ENCODE measurements at places on chromosomes 1 and 21. TPM values are rescaled to one million over a fixed set of nuclear protein-coding genes. Genes with fewer than 3 reads are reported as not detected.

The RGS18 gene
- total RNA-seq: 1.3 TPM

The KIF26B gene
- 3.8 TPM for total RNA-seq

- DNase-seq: peak; percentile 94
Measured at GRCh38 chr1:209827384-209828262, at the start of gene UTP25. Gene UTP25, plus strand, starts transcription at chr1:209827972. Its CDS starts 92 bp downstream, at chr1:209828064.

- no peak for DNase-seq
Measured at GRCh38 chr1:20411196-20411980, 74.6 kb downstream of the CAMK2N1 start.

DNA sequence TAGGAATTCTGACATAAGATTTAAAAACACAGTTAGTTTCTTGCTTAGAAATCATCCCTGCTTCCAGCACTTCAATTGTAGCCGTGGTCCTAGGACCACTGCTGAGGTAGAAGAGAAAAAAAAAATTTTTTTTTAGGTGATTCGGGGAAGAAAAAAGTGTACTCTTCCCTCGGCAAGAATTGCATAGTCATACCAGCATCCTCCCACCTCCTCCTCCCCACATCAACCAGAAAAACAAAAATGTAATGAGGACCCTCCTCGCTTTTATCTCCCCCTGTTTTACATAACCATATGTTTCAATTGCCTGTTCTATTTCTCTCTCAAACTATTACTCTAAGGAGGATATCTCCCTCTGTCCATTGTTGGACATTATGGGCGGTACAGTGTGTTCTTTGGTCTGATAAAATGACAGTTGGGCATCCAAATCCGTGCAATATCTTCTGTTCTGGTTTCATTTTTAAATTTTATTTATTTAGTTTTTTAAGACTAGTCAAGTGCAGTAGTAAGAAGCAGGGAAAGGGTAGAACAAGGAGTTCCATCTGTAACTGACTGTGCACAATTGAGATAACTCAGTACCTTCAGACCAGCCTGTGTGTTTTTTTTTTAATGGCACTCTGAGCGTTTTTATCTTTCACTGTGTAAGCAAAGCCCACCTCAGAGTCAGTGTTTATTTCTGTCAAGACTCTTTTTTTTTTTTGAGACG lies 10.4 kb upstream of the MFSD2A start:
- DNase-seq: no peak

DNA sequence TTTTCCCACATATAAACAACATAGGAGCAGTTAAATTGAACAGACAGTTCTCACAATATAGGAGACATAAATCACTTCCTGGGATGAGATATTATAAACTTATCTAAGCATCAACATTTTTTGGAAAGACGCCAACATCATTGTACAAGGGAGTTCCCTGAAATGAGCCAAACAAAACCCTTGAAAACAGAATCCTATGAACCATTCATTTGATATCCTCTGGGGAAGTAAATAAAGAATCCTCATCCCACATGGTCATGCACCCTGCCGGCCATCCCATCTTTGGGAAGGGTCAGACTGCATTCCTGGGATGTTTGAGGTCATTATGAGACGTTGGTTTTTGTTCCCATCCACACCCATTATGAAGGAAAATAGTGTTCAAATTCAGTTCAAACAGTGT lies 111.8 kb upstream of the USP25 start:
- no peak for DNase-seq

DNA sequence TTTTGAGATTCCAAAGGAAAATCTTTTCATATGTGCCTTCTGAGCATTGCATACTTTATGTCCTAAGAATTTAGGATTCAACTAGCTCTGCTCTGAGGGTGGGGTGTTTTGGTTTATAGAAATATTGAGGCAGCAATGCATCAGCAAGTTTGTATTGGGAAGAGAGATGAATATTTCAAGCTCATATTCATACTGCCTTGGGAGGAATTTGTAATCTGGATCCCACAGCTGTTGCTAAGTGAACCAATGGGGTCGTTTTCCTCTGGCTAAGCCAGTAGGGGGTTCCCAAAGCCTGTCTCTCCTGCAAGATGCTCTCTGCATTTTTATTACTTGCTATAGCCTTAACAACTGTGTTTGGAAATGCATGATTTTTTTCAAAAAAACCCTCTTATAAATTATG lies 130.6 kb downstream of the SNX7 start:
- DNase-seq: no peak

- no peak for DNase-seq
Measured at GRCh38 chr1:198678901-198679329, 40.1 kb downstream of the PTPRC start.

DNA sequence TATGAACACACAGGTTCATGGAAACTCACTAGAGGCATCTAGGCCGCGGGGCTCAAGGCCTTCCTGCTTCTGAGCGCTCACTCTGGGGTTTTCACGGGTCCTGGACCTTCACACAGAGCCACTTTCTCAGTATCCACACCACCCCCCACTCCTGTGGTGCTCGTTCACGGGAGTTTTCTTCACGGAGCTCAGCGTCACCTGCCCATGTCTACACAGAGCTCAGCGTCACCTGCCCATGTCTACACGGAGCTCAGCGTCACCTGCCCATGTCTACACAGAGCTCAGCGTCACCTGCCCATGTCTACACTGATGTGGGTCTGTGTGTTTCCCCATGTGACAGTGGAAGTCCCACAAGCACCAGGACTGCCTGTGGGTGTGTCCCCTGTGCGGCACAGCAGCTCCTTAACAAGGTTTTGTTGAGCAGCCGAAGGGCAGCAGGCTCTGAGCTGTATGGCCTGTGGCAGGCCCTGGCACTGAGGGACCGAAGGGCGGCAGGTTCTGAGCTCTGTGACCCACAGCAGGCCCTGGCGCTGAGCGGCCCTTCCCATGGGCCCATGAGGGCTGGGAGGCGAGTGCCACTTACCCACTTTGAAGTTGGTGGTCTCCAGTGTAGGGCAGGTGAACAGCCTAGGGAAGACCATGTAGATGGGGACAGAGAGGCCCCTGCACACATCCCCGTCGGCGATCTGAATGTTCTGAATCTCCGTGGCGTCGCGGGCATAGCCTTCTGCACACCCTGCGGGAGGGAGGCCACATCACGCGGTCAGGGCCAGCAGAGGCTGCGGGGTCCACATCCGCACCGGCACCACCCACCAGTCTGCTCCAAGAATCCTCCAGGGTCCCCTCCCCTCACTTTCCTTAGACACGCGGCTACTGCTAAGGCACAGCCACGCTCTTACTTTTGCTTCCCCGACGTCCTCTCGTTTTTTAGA lies 39.8 kb downstream of the VPS26C start:
- no peak for DNase-seq

- no peak for DNase-seq
Measured at GRCh38 chr1:8989061-8989460, 37.2 kb downstream of the SLC2A7 start.
